CD8-positive, alpha-beta memory T cell (primary cell): ENCODE measurements at places on chromosomes 16 and 17. TPM values are rescaled to one million over a fixed set of nuclear protein-coding genes. Genes with fewer than 3 reads are reported as not detected.
A peak's percentile ranks its signal among the peaks of the same experiment; 100 is the strongest.

DNA sequence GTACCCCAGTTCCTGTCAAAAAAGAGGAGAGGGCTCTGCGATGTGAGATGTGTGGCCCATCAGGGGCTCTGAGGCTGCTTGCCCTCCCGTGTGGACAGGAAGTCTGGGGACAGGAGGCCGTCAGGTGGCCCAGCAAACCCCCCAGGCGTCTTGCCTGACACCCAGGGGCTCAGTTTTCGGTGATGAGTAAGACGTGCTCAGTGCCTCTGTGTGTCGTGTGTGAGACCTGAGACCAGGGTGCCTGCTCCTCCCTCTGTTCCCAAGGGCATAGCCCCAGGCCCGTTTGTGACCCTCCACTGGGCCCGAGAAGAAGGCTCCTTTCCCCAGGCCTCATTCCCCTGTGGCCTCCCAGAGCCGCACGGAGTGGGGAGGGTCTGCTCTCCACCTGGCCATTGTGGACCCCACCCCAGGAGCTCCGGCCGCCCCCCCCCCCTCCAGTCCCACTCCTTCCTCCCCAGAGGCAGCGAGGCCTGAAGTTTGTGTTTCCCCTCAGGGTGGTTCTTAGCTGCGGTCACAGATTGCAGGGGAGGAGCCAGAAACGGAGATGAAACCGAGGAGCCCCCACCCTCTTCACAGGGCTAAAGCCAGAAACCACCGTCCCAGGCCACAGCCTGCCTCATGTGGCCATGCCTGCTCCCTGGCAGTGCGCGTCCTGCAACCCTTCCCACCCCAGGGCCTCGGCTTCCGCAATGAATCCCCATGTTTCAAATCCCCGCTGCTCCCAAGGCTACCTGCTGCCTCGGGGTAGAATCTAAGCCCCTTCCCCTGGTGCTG lies 4.9 kb upstream of the ACTG1 start:
- DNase-seq, result no peak
- no peak overlapping the region for H3K27ac ChIP-seq
- no peaks in the 10 kb centered on the region for H3K27me3 ChIP-seq
- no peaks in the 10 kb centered on the region for H3K36me3 ChIP-seq
- peaks cover 37% of the 10 kb centered on the region for H3K4me1 ChIP-seq
- no peak overlapping the region for H3K4me3 ChIP-seq

- no peak for DNase-seq
- no peaks in the 10 kb centered on the region for H3K27me3 ChIP-seq
- H3K27ac ChIP-seq, result no peak overlapping the region
- H3K4me3 ChIP-seq, result peak overlapping the region; percentile 12
Observed at GRCh38 chr16:27195941-27196595, 7.3 kb upstream of the KDM8 start.

GRCh38 chr16:66902648-66903543 lies 15.8 kb downstream of the CDH16 start:
- H3K4me3 ChIP-seq, result no peak overlapping the region
- H3K27ac ChIP-seq, result no peak overlapping the region
- H3K27me3 ChIP-seq, result no peaks in the 10 kb centered on the region
- no peaks in the 10 kb centered on the region for H3K36me3 ChIP-seq

GRCh38 chr16:6258056-6258455 lies 1074.6 kb upstream of the RBFOX1 start:
- no peaks in the 10 kb centered on the region for H3K27me3 ChIP-seq
- no peak overlapping the region for H3K27ac ChIP-seq
- no peak overlapping the region for H3K4me3 ChIP-seq
- H3K36me3 ChIP-seq, result no peaks in the 10 kb centered on the region
- no peaks in the 10 kb centered on the region for H3K4me1 ChIP-seq

DNA sequence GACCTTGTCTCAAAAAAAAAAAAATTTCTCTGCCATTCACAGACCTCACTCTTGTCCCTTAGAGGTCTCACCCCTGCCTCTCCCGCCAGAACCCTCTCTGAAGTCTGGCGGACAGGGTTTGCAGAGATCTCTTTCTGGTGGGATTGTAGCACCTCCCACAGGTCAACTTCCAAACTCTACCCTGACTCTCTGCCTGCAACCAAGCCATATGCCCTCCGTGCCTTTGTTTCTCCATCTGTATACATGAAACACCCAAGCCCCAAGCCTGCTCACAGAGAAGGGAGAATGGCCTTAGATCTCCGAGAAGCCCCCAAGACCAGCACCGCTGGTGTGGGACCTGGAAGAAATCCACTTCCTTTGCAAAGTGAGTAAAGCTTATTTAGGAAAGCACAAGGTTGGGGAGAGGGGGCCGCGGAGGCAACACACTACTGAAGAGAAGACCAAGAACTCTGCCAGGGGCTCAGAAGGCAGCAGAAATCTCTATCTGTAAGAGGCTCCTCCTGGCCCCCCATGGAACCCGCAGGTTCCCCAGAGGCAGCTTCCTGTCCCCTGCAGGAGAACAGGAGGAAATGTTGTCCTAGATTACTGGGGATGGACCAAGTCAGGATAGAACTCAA lies 219.9 kb downstream of the C16orf78 start:
- no peaks in the 10 kb centered on the region for H3K27me3 ChIP-seq
- H3K27ac ChIP-seq, result no peak overlapping the region
- peaks cover 8% of the 10 kb centered on the region for H3K4me1 ChIP-seq

GRCh38 chr17:79459003-79459655 lies 151.7 kb downstream of the RBFOX3 start:
- H3K4me1 ChIP-seq, result no peaks in the 10 kb centered on the region
- H3K4me3 ChIP-seq, result no peak overlapping the region
- H3K27ac ChIP-seq, result no peak overlapping the region
- DNase-seq, result no peak
- H3K27me3 ChIP-seq, result no peaks in the 10 kb centered on the region

GRCh38 chr16:82660075-82660645 lies 33.4 kb downstream of the CDH13 start:
- H3K4me1 ChIP-seq, result peaks cover 48% of the 10 kb centered on the region
- H3K27ac ChIP-seq, result no peak overlapping the region
- peak; percentile 60 for DNase-seq
- no peak overlapping the region for H3K4me3 ChIP-seq

- H3K27me3 ChIP-seq, result no peaks in the 10 kb centered on the region
- H3K4me3 ChIP-seq, result no peak overlapping the region
- H3K36me3 ChIP-seq, result no peaks in the 10 kb centered on the region
- DNase-seq, result no peak
Observed at GRCh38 chr17:15384142-15384787, 42.9 kb upstream of the TEKT3 start.

DNA sequence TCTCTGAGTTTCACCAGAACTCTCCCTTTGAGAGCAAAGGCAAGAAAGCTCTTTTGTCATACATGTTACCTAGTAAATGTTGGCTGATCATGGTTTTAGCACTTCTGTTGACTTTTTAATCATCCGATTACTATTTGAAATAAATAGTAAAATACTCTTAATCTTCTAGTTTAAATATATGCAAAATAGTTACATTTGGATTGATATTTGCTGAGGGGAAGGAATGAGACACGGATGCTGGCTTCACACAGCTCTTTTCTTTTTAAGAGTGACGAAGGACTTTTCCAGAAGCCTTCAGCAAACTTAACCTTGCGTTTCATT lies 9.4 kb downstream of the NFATC3 start:
- H3K27ac ChIP-seq, result no peak overlapping the region
- DNase-seq, result no peak
- no peaks in the 10 kb centered on the region for H3K36me3 ChIP-seq
- peaks cover 83% of the 10 kb centered on the region for H3K4me1 ChIP-seq

The COG7 gene
- total RNA-seq, result 15.8 TPM

The CTRL gene
- 4.9 TPM for total RNA-seq
